ENCODE measurements at places on chromosomes 4 and X.
A peak's percentile ranks its signal among the peaks of the same experiment; 100 is the strongest.

GRCh38 chr4:184825141-184825895, 450 bp downstream of the ACSL1 start:
- peak; percentile 74 for DNase-seq

DNA sequence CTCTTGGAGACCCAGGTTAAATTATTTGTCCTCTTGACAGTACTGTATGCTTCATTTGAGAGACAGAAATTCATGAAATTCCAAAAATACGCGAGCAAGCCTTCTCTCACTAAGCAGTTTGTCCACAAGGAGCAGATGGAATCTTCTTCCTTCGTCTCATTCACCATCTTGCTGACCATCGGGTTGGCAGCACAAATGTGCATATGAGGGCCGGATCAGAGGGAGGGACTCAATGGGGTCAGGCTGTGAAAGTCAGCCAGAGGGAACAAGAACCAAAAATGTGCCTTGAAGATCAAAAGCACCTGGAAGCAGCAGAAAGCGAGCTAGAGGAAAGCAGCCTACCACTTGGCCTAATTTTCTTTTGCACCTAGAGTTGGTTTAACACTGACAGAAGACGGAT, 16.4 kb downstream of the NHSL2 start:
- DNase-seq = no peak

GRCh38 chrX:148504506-148504905, 4.1 kb downstream of the AFF2 start:
- DNase-seq = no peak

- DNase-seq = no peak
These were observed 150.2 kb downstream of the VEGFC start for GRCh38 chr4:176642472-176642871.

- no peak for DNase-seq
These were observed 5.3 kb upstream of the PAPSS1 start for GRCh38 chr4:107725281-107725859.

DNA sequence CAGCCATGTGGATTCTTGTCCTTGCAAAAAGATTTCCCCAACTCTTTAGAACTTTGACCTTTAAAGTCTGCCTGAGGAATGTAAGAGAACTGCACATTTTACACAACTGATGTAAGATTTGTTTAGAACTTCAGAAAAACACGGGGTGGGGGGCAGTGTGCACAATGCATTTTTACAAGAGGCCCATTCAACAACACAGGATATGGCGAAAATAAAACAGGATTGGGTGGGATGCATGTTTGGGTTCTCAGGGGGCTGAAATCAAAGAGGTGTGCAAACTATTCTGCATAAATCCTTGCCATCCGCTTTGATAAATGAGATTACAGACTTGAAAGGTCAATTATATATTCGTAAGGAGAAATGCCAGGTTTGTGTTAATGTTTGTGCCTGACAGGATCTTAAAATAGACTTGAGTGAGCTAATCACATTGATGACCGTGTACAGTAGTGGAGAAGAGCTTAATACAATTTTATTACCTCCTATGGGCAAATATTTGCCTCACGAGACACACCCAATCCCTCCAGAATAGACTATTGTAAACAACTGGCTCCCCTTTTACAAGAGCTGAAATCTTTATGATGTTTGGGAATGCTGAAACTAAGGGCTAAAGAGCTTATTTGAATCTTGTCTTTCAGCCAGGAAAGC, 184.1 kb upstream of the LEF1 start:
- no peak for DNase-seq

DNA sequence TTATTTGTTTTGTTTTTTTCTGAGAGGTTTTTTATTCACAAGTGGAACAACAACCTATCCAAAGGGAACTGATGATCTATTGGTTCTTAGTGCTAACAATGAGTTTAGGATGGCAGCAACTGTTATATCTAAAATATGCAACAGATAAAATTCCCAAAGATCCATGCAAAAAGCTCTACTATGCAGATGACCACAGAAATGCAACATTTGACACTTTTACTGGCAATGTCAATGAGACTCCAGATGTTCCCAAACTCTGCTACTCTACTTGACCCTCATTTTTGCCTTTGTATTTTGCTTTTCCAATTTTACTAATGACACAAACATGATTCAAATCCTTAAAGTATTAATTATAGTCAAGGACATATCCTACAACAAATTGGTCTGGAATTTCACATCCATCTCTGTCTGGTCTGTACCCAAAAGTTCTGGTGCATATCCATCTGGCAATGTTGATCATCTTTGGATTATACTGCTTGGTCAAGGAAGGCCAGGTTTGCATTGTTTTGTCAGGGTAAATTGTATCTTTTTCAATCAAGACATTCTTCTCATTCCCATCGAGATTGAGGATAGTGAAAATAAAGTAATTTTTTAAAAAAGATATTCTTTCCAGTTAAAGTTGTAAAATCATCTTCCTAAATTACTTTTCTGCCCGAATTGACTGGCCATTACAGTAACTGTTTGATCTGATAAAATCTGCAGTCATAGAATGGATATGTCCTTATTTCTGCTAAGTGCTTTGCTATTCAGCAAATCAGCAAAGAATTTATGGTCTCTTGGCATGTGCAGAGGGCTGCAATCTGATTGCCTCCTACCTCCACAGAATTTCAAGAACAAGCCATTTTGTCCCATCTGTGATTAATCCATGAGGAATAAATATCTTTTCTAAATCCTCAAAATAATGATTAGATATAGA, 73.6 kb downstream of the FGFBP1 start:
- DNase-seq = no peak

GRCh38 chr4:77146186-77147078, 10.6 kb upstream of the CCNG2 start:
- no peak for DNase-seq

- no peak for DNase-seq
These were observed 148.2 kb downstream of the RASL11B start for GRCh38 chr4:53010318-53010717.

GRCh38 chr4:41575207-41575606, 37.2 kb downstream of the LIMCH1 start:
- DNase-seq = no peak

- no peak for DNase-seq
These were observed at the start of gene KLHL4 for GRCh38 chrX:87517571-87518141. TSS of gene KLHL4 (plus strand) at chrX:87517802. CDS start at chrX:87517894, 92 bp downstream.

- no peak for DNase-seq
These were observed 31.8 kb downstream of the PRDM8 start for GRCh38 chr4:80229128-80229527.

DNA sequence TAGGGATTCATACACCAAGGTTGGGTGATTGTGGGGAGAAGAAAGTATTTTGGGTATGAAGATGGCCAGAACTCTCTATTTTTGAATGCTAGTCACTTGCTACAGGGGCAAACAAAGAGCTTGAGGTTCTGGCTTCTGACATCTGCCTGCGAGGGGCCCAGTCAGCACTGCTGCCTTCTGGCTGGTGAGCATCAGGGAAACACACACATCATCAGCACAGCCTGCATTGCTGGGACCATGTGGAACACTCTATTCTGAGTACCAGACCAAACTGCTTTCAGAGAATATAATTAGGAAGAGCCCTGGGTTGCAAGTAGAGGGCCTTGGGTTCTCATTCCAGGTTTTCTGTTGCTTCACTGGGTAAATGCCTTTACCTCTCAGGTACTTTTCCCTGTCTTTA, 14.1 kb downstream of the TRPC5 start:
- no peak for DNase-seq

DNA sequence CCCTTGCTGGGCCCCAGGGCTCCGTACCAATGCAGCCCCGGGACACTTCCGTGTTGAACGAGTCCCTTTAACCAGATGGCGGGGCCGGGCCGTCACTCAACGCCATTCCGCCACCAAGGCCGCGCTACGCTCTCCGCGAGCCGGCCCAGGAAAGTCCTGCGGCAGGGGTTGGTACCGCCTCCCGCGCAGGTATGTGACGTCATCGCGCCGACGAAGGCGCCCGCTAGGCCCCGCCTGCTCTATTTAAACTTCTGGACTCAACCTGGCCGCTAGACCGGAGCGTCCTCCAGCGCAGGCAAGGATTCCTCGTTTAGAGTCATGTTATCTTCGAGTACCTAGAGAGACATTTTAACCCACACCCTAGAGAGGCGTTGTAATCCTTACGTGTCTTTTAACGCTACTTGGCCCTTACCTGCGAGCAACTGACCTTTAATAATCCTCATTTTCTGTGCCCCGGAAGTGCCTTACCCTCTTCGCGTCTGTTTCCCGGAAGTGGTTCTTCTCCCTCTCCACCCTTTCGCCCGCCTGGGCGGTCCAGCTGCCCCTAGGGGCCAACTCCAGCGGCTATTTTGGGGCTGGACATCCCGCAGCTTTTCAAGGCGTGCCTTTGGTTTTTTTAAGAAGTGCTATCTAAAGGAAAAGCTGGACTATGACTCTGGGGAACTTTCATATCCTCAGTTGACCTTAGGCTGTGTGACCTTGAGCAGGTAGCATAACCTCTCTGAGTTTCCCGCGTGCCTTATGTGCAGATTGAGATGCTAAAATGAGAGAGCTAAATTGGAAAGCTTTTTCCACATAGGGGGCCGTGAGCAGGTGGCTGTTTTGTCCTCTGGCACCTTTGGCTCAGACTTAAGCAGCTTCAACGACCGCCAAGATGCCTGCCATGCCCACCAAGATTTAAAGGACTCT, at the start of gene PNPLA4:
Gene PNPLA4, minus strand, starts transcription at position 155 of the 909 bp plus-strand sequence. CDS start 1,294 bp downstream, outside the sequence.
- DNase-seq = peak; percentile 49

DNA sequence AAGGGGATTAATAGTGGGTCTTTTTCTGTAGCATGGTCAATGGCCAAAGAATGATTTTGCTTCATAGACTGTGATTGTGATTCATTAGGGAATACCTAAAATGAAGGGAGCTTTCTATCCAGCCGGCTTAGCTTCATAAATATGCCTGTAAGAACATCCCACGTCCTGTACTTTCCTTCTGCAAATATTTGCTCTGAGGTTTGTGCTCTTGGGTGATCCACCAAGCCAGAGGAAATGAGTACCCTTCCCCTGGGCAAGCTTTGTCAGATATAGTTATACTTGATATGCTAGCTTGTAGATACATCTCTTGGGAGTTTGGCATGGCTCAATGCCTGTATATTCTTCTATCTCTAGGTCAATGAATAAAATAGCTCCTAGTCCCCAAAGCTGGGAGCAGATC, 28.2 kb upstream of the SPARCL1 start:
- no peak for DNase-seq

- no peak for DNase-seq
These were observed 33.7 kb downstream of the SH3RF1 start for GRCh38 chr4:169236873-169237626.

- DNase-seq = no peak
These were observed 31.6 kb downstream of the SH3KBP1 start for GRCh38 chrX:19855700-19856381.

- DNase-seq = no peak
These were observed 40.7 kb downstream of the TIGD4 start for GRCh38 chr4:152738827-152739226.

DNA sequence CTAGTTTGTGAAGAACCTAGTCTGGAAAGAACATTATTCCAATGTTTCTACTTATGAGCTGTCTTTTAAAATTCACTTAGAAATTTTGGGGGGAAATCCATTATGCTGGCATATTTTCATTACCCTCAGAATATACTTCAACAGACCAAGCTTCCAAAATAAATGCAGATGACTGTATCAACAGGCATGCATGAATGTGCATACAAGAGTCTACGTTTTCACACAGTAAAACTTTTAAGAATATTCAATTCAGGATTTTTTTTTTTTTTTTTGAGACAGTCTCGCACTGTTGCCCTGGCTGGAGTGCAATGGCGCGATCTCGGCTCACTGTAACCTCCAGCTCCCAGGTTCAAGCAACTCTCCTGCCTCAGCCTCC, 49.7 kb downstream of the ABCG2 start:
- DNase-seq = no peak

- no peak for DNase-seq
These were observed 539 bp upstream of the CHIC1 start for GRCh38 chrX:73562458-73562857.

DNA sequence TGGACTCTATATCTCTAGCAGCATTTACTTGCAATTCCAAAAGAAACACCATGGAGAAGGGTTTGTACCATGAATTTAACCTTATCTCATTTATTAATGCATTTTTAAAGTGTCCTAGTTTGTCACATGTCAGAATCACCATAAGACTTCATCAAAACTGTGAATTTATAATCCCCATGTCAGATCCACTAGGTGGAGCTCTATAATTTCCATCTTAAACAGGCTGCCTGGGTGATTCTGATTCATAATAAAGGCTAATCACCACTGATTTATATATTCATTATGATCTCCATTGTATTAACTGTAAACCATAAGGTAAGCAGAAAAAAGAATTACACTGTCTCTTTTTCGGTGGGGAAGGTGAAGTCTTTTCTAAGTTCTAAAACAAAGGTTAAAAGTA, 4.0 kb downstream of the TCEAL2 start:
- DNase-seq = no peak

DNA sequence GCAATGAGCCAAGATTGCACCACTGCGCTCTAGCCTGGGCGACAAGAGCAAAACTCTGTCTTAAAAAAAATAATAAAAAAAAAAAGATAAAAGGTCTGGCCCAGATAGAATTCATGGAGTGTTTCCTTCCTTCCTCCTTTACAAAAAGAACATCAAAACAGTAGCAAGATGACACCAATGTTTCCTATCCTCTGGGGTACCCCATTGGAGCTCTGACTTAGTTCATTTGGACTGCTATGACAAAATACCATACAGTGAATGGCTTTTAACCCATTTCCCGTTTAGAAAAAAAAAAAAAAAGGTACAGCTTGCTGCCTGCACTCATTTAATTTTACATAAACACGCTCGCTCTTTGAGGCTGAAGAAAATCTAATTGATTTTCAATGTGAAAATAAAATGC, 89.9 kb upstream of the PRKX start:
- no peak for DNase-seq

DNA sequence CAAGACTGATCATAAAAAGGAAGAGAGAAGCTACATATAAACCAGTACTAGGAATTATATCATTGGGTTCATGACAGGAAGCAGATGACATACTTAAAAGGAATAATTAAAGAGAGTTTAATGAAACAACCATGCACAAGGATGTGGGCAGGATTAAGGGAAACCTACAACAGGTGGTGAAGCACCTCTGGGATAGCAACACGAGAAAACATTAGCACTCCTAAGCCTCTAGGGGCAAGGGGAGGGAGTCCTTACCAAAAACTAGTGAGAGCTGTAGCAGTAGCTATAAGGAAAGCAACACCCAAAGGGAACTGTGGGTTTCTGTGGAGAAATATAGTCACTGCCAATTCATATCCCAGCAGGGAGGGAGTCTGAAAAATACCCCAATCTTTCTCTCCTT, 7.2 kb upstream of the THOC2 start:
- no peak for DNase-seq

GRCh38 chr4:94334962-94335361, 7.7 kb downstream of the HPGDS start:
- no peak for DNase-seq

GRCh38 chr4:21692241-21692640, 256.3 kb downstream of the KCNIP4 start:
- no peak for DNase-seq

GRCh38 chr4:1369479-1370079, 22.6 kb downstream of the UVSSA start:
- DNase-seq = no peak

- no peak for DNase-seq
These were observed 52.1 kb upstream of the NDST4 start for GRCh38 chr4:115165503-115165902.

All from T-helper 2 cell (primary cell).